ENCODE measurements at places on chromosomes 1 and 21.

GRCh38 chr1:85583611-85584263, 3.2 kb downstream of the CCN1 start:
- DNase-seq: no peak

DNA sequence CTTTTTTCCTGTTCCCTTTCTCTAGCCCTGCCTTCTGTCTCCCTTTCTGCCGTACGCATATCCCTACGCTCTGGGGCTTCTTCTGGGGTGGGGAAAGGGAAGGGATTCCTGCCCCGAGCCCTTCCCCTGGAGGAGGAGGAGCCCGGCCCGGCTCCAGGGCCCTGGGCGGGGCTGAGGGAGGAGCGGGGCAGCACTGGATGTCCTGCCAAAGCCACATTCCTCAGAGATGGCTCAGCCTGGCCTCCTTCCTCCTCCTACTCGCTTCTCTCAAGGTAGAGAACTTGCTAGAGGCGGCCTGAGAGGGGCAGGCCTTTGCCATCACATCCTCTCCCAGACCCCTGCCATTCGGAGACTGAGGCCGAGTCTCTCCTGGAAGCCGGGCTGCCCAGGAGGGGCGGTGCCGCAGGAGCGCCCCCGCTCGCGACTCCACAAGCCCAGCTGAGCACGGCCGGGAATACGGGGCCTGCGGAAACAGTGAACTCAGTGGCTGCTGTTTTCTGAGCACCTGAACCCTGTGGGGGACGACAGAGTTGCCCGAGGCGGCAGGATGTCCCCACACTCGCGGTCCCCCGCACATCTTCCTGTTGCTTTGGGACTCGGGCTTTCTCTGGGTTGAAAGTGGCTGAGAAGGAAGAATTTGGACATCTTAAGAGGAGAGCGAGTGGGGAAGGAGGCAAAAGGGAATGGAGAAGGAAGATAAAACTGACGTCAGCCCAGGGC, 12.2 kb downstream of the ADAMTSL4 start:
- peak; percentile 94 for DNase-seq

DNA sequence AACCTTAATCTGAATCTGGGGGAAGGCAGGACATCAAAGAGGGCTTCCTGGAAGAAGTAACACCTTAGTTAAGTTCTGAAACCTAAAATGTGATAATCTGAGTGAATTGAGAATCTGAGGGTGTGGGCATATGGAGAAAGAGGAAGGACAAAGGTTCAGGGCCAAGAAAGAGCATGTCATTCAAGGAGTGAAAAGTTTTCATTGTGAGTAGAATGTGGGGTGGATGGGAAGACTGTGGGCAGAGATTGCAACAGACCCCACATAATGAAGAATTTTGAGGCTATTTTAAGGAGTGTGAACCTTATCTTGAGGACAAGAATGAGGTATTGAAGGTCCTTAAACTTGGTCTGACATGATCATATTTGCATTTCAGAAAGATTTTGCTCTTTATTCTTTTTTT, 227.2 kb downstream of the PTGER3 start:
- DNase-seq: no peak

- peak; percentile 47 for DNase-seq
Measured at GRCh38 chr1:93061895-93062792, 16.9 kb upstream of the MTF2 start.

DNA sequence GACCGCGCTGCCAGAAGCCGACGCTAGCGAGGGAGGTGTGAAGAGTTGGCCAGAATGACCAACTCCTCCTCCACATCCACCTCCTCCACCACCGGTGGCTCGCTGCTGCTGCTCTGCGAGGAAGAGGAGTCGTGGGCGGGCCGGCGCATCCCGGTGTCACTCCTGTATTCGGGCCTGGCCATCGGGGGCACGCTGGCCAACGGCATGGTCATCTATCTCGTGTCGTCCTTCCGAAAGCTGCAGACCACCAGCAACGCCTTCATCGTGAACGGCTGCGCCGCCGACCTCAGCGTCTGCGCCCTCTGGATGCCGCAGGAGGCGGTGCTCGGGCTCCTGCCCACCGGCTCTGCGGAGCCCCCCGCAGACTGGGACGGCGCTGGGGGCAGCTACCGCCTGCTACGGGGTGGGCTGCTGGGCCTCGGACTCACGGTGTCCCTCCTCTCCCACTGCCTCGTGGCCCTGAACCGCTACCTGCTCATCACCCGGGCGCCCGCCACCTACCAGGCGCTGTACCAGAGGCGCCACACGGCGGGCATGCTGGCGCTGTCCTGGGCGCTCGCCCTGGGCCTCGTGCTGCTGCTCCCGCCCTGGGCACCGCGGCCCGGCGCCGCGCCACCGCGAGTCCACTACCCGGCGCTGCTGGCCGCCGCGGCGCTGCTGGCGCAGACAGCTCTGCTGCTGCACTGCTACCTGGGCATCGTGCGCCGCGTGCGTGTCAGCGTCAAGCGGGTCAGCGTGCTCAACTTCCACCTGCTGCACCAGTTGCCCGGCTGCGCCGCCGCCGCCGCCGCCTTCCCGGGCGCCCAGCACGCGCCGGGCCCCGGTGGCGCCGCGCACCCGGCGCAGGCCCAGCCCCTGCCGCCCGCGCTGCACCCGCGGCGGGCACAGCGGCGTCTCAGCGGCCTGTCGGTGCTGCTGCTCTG, 1.2 kb downstream of the GPR88 start:
- no peak for DNase-seq

DNA sequence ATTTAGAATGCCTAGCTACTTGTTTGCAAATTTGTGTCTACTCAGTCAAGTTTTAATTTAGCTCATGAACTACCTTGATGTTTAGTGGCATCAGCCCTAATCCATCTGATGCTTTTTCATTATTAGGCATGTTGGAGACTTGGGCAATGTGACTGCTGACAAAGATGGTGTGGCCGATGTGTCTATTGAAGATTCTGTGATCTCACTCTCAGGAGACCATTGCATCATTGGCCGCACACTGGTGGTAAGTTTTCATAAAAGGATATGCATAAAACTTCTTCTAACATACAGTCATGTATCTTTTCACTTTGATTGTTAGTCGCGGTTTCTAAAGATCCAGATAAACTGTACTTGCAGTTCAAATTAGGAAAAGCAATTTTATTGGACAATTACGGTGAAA, 7.6 kb downstream of the SOD1 start:
- no peak for DNase-seq

GRCh38 chr1:204350857-204351573, 8.7 kb downstream of the PLEKHA6 start:
- no peak for DNase-seq

- DNase-seq: no peak
Measured at GRCh38 chr1:8687039-8687438, 130.4 kb downstream of the RERE start.

DNA sequence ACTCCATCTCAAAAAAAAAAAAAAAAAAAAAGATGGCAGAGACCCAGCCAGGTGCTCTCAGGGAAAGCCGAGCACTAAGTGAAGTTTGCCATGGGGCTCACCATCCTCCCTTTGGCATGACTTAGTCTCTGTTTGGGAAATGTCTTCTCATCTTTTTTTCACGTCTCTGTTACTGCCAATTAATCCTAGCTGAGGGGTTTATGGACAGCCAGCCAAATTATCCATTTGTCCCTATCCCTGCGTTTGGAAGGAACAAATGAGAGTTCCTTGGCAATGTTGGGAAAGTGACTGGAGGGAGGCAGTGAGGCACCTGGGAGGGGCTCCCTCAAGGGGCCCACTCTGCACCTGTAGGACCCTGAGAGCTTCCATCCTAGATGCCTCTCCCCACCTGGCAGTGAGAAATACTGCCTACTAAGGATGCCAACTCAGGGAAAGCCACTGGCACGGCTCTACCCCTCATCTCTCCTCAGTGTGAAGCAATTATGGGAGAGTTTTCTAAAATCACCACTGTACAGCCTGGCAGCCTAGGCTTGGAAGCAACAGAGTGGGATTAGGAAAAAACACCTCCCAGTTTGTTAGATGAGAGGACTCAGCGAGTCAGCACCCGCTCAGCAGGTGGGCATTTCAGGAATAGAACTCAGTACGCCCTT, 19.8 kb upstream of the SLC2A7 start:
- no peak for DNase-seq

DNA sequence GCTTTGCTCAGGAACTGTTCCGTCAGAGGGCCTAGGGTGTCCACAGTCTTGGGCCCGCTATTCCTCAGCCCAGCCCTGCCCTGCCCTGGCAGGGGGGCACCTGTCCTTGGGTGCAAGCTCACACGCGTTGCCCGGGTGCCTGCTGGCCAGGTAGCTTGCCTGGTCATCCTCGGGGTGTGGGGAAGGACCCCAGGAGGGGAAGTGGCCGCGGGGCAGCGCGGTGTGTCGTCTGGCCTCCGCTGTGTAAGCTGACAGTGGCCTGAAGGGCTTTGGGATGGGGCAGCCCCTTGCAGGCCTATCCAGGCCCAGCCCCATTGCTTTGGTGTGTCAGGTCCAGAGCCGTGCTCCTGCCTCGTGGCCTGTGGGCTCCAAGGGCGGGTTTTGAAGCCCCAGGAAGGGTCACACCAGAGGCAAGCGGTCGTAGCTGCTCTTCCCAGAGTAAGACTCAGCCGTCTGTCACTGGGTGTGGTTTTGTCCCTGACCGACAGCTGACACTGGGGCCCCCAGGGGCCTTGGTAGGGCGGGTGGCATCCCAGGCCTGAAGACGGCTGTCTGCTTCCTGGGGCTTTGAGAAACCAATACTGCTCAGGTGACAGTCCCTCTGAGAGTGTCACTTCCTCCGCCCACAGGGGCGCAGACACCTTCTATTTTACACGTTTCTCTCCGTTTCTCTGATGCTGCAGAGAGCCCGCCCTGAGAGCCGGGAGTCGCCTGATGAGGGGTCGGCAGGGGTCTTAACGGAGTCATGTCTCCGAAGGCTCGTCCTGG, 72.1 kb downstream of the SKI start:
- no peak for DNase-seq

GRCh38 chr1:198124673-198125072, 32.1 kb upstream of the NEK7 start:
- DNase-seq: no peak

- DNase-seq: no peak
Measured at GRCh38 chr1:183070234-183070922, 47.2 kb downstream of the LAMC1 start.

- DNase-seq: no peak
Measured at GRCh38 chr1:118334506-118334905, 149.5 kb upstream of the SPAG17 start.

DNA sequence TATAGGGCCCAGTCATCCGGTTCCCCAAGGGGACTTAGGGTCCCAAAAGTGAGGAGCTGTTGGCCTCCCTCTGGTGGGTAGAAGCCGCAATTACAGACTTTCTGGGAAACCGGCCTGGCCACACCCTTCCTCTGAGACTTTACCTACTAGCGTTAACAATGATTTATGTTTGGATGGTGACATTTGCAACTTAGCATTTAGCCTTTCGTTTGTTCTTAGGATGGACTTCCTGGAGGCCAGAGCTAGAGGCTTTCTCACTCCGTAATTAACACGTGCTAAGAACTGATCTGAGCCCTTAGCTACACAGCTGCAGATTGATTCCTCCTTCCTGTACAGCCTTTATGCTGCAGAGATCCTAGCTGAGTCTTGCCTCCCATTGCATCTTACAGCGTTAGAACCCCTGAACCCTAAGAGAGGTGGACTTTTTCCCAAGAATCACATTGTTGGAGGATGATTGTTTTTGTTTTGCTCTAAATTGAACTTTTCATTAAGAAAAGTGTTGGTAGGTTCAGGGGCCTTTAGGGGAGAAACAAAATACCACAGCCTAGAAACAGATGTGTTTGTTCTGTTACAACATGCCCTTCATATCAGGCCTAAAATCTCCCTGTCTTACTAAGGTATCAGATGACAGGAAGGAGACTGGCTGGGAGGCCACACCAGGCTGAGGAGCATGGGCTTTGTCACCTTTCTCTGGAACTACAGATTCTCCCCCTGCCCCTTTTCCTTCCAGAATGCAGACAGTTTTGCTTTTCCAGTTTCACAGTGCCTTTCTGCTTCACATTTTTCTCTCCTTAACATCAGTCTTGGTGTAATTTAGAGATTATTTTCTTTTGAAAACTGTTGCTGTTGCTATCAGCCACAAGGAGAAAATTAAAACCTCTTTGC, 1.9 kb downstream of the S100A11 start:
- DNase-seq: peak; percentile 79

DNA sequence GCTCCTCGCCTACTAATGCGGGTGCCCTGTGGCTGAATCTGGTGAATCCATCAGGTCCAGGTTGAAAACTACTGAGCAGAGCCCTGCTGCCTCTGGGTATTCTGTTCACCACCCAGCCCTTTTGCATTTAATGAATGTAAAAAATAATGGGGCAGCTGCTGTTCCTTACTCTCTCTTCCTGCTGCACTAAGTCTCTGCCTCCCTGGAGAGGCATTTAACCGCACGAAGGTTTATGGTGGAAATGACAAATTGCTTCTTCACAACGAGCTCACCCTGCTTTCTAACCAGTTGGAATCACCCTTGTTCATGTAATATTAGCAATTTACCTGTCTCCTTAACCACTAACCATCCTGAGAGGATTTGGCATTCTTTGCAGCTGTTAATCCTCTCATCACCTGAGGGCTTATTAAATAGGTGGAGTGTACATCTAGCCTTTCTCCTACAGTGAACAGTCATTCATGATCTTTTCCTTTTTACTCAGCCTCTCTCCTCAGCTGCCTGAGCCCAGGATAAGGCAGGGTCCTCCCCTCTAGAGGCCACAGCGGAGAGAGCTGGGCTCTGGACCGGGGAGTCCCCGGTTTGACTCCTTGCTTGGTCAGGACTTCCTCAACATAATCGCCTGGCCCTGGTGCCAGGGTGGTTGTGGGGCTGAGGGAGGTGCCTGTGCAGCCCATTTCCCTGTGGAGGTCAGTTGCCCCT, 97.6 kb downstream of the NOS1AP start:
- DNase-seq: no peak

DNA sequence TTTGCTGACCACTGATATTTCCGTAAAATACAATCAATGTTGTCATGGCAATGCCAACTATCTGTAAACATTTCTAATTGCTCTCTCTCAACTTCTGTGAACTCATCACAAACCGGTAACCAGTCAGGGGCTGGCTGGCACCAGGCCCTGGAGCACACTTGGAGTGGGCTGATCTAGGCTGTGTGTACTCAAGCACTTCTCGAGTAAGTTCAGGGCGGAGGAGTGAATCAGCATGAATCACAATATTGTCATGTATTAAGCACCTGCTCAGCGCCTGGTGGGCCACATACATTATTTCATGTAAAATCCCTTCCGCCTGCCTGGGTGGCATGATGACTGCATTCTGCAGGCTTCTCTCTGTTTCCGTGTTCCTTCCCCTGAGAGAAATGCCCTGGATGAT, 212.4 kb downstream of the FOXD2 start:
- peak; percentile 69 for DNase-seq

DNA sequence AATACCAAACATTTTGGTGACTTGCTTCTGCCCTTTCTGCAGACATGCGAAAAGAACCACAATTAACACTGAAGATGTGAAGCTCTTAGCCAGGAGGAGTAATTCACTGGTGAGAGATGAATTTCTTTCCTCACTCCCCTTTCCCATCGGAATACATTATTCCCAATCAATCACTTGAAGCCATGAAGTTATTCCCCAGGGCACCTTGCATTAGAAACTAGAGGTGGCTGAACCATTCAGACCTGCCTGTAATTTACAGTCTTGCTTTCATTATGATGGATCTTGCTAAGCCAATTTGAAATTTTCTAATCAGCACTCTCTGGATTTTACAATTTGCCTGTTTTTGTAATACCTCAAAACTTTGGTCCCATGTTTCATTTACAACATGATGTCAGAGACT, 9.5 kb upstream of the CORT start:
- no peak for DNase-seq

GRCh38 chr1:227926216-227926791, 21.4 kb downstream of the WNT9A start:
- no peak for DNase-seq

Measured in HCT116 (cell line).